ENCODE measurements at places on chromosomes 11 and 22. TPM values are rescaled to one million over a fixed set of nuclear protein-coding genes. Genes with fewer than 3 reads are reported as not detected.

The GLYATL1 gene
- total RNA-seq, result not detected

The MMP11 gene
- total RNA-seq, result 4.2 TPM

The RBMXL2 gene
- not detected for total RNA-seq

The UPB1 gene
- total RNA-seq, result 0.06 TPM

The NEFH gene
- not detected for total RNA-seq

- DNase-seq, result no peak
These were observed 1.7 kb downstream of the PICALM start for GRCh38 chr11:86067009-86067850.

DNA sequence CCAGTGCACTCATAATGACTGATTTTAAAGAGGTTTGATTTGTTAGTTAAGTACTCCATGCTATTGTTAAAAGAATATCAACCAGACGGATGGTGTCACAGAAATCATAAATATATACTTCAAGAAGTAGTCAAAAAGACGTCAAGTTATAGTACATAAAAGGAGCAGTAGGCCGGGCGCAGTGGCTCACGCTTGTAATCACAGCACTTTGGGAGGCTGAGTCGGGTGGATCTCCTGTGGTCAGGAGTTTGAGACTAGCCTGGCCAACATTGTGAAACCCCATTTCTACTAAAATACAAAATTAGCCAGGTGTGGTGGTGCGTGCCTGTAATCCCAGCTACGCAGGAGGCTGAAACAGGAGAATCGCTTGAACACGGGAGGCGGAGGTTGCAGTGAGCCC, 721.7 kb downstream of the JRKL start:
- no peak for DNase-seq

- no peak for DNase-seq
These were observed 1093.3 kb downstream of the BRD1 start for GRCh38 chr22:48734359-48734758.

- DNase-seq, result no peak
These were observed 51.5 kb downstream of the SGSM3 start for GRCh38 chr22:40421941-40422340.

GRCh38 chr11:117722082-117722481, 74.9 kb downstream of the DSCAML1 start:
- no peak for DNase-seq

GRCh38 chr11:62770778-62771143, 435 bp upstream of the TAF6L start:
- DNase-seq, result no peak

Data from Daoy (cell line).